ENCODE measurements at places on chromosomes 13 and 19. TPM values are rescaled to one million over a fixed set of nuclear protein-coding genes. Genes with fewer than 3 reads are reported as not detected.

Gene PLK5
- total RNA-seq, result 0.66 TPM

DNA sequence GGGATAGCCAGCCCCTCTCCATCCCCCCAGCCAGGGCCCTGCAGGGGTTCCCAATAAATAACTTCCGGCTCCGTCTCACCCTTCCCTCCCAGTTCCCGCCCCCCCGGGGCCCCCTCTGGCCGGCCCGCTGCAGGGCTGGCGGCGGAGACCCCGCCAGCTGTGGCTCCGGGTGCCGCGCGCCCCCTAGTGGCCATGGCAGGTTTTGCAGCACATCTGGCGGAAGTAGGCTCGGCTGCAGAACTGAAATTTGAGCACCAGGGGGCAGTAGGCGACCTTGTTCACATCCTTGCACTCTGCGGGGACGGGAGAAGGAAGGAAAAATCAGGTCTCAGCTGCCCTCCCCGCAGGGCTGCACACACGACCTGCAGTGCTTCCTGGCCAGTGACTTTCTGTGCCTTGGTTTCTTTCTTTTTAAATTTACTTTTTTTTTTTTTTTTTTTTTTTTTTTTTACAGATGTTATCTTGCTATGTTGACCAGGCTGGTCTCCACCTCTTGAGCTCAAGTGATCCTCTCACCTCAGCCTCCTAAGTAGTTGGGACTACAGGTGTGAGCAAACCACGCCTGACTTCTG, 3.6 kb upstream of the MYO1F start:
- H3K36me3 ChIP-seq, result peaks cover 23% of the 10 kb centered on the region
- H3K27ac ChIP-seq, result no peak overlapping the region
- H3K4me3 ChIP-seq, result no peak overlapping the region
- DNase-seq, result peak; percentile 47
- peaks cover 2% of the 10 kb centered on the region for H3K27me3 ChIP-seq

Gene C19orf85
- not detected for total RNA-seq

- no peak overlapping the region for H3K27ac ChIP-seq
- no peaks in the 10 kb centered on the region for H3K36me3 ChIP-seq
- no peaks in the 10 kb centered on the region for H3K27me3 ChIP-seq
- no peak overlapping the region for H3K4me3 ChIP-seq
- H3K4me1 ChIP-seq, result no peaks in the 10 kb centered on the region
- DNase-seq, result no peak
Observed at GRCh38 chr13:95050800-95051615, 250.2 kb downstream of the ABCC4 start.

GRCh38 chr13:101919541-101920181, 467.2 kb downstream of the ITGBL1 start:
- H3K27ac ChIP-seq, result peak overlapping the region; percentile 2
- H3K27me3 ChIP-seq, result peaks cover 44% of the 10 kb centered on the region
- no peaks in the 10 kb centered on the region for H3K36me3 ChIP-seq
- peak overlapping the region; percentile 48 for H3K4me3 ChIP-seq

DNA sequence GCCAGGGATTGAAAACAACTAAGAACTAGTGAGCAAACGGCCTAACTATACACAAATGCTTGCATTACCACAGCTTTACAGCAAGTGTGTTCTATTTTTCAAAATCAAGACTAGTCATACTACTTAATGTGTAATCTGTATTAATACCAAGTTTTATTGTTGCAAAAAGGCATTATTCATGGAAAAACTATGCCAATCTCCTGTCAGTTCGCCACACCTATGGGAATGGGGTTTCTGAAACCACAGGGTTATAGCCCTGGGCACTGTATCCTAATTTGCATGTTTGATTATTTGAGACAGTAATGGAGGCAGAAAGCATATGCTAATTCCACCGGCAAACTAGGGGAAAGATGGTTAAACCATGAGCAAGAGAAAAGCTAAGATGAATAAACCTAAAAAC, 14.3 kb downstream of the GAS6 start:
- H3K36me3 ChIP-seq, result peaks cover 31% of the 10 kb centered on the region
- DNase-seq, result no peak
- H3K27ac ChIP-seq, result no peak overlapping the region
- H3K4me3 ChIP-seq, result no peak overlapping the region
- no peaks in the 10 kb centered on the region for H3K27me3 ChIP-seq
- H3K4me1 ChIP-seq, result peaks cover 28% of the 10 kb centered on the region

DNA sequence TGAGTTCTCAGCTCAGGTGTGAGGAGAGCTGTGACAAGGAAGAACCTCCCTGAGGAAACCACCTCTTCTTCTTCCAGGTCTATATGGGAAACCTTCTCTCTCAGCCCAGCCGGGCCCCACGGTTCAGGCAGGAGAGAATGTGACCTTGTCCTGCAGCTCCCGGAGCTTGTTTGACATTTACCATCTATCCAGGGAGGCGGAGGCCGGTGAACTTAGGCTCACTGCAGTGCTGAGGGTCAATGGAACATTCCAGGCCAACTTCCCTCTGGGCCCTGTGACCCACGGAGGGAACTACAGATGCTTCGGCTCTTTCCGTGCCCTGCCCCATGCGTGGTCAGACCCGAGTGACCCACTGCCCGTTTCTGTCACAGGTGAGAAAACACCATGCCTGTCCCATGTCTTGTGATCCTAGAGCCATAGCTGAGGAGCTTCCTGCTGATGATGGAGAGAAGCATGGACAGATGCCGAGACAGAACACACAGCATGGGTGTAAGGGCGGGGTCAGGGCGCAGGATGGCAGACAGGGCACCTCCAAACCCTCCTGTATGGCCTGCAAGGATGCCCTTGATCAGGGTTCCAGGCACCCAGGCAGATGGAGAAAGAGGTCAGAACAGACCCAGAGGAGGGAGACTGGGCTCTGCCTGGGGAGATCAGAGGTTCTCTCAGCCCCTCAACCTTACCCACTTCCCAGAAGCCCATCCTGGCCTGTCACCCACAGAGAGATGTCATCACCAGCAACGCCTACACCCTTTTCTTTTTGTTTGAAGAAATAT, 5.4 kb downstream of the KIR3DL3 start:
- H3K4me1 ChIP-seq, result no peaks in the 10 kb centered on the region
- H3K4me3 ChIP-seq, result no peak overlapping the region
- no peak for DNase-seq
- H3K27ac ChIP-seq, result no peak overlapping the region
- no peaks in the 10 kb centered on the region for H3K27me3 ChIP-seq

Gene TTC9B
- total RNA-seq, result 19.9 TPM

GRCh38 chr13:65999411-65999810, 1230.7 kb downstream of the PCDH9 start:
- no peaks in the 10 kb centered on the region for H3K27me3 ChIP-seq
- no peaks in the 10 kb centered on the region for H3K36me3 ChIP-seq
- no peak overlapping the region for H3K4me3 ChIP-seq
- no peaks in the 10 kb centered on the region for H3K4me1 ChIP-seq
- no peak for DNase-seq

Gene LYPD3
- total RNA-seq, result 0.20 TPM
